ENCODE measurements at places on chromosomes 3 and 15.

DNA sequence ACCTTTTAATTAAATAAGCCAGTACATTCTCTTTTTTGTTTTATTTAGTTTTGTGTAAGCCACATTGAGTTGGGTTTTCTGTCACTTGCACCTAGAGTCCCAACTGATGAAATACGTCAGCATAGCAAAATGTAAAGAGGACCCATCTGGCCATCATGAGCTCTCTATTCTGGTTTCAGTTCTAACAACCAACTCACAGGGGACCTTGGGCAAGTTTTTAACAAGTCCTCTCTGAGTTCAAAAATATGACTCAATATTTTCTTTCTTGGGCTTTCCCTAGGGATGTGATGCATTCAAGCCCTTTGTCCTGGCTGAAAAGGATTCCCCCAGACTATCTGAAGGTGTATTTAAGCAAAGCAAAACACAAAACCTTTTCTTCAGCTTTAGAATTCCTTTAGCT, 32.9 kb downstream of the PLCH1 start:
- no peak for DNase-seq

GRCh38 chr15:38992506-38992905, 427.9 kb upstream of the RASGRP1 start:
- DNase-seq: no peak

DNA sequence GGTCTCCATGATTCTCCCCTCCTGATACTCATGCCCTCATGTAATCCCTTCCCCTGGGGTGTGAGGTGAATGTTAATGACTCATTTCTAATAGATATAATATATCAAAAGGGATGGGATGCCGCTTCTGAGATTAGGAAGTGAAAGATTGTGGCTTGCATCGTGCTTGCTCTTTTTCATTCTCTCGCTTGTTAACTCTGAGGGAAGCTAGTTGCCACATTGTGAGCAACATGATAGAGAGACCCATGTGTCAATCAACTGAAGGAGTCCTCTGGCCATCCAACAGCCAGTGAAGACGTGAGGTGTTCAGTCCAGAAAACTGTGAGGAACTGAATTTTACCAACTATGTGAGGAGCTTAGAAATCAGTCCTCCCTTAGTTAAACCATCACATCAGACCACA, 28.9 kb upstream of the DRD3 start:
- no peak for DNase-seq

DNA sequence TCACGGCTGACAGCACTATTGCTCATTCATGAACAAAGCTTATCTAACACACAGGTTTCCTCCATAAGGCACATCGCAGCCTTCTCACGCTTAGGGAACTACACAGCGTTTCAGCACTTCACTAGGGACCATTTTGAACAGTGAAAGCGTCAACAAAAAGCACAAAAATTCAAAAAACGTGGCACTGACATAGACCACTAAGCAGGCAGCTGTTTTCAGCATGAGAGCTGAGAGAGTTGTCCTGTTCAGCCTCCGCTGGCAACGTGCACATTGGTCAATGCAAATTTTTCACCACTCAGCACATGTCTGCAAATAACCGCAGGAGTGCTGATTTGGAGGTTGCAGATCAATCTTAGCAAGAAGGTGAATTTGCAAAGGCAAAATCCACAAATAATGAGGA, 109.2 kb downstream of the LRRK1 start:
- no peak for DNase-seq

DNA sequence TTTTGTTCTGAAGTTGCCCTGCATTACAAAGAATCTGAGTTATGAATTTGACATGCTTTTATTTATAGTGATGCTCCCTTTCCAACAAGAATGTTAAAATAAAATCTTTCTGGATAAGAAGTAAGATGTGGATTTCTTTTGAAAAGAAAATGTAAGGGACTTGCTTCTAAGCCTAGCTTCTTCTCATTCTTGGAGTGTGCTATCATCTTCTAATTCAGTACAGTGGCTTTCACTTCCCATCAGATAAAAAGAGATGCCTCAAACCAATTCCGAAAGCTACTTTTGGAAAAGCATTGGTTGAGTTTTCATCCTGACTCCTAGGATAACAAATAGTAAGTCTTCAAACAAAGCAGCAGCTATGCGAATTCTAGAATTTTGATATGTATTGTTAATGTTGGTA, 197.0 kb upstream of the ZPLD1 start:
- no peak for DNase-seq

DNA sequence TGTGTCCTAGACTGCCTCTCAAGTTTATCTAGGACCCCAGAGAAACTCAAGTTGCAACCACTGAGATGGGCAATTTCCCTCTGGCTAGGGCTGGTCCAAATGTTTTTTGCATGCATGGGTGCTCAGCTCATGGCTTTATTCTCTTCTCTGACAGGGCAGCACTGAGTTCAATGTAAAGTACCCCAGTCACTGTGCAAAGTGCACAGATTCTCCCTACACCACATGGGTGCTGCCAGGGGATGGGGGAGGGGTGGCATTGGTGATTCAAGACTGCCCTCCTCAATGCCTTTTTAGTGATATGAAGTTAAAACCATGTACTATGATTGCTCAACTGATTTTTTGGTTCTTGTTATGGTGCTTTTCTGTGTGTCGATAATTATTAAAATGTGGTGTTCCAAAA, 14.8 kb upstream of the RAD51 start:
- DNase-seq: no peak

GRCh38 chr3:111828530-111828929, 30.5 kb upstream of the PHLDB2 start:
- DNase-seq: no peak

- DNase-seq: no peak
Measured at GRCh38 chr3:182465301-182466185, 327.8 kb upstream of the ATP11B start.

- no peak for DNase-seq
Measured at GRCh38 chr3:186476044-186476468, 68.1 kb downstream of the CRYGS start.

GRCh38 chr15:47516972-47517371, 200.3 kb upstream of the SEMA6D start:
- no peak for DNase-seq

GRCh38 chr3:50447290-50447840, 56.1 kb downstream of the CACNA2D2 start:
- no peak for DNase-seq

- DNase-seq: no peak
Measured at GRCh38 chr3:48187579-48188265, 495 bp downstream of the CDC25A start.

DNA sequence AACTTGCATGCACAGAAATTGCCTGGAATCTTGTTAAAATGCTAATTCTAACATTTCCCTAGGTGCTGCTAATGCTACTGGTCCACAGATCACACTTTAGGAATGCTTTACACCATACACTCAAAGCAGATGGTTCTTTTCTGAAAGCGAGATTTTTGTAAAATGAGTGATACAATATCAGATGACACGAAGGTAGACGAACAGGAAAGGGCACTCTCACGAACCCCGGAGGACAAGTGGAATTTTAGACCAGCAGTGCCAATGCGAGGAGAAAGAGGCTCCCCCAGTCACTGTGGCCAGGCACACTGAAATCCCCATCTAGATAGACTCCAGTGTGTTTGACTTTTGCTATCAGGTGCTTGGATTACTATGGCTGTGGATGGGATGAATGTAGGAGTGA, 21.0 kb downstream of the FAIM start:
- DNase-seq: no peak

DNA sequence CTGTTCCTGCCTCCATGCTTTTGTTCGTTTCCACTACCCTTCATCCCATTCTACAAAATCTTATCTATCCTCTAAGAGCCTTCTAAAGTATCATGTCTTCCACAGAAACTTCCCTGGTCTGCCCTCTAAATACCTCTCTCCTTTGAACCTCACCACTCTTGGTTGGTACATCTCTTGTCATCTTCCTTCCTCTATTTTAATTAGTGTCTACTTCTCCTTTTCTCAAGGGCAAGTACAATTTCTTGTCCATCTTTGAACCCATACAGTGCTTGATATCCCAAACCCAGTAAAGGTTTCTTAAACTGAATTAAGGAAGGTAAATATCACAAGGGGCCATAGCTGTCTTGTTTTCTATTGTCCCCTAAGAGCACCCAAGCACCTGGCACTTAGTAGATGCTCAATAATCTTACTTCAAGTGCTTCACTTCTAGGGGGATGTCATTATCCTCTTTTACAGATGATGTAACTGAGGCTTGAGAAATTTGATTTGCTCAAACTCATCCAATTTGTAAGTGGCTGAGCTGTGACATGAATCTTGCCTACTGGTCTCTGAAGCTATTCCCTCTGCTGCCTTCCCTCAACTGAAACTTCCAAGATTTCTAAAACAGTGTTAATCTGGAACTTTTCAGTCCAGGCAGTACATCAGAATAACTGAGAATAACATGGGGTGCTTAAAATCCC, 2.6 kb upstream of the DAPK2 start:
- no peak for DNase-seq

DNA sequence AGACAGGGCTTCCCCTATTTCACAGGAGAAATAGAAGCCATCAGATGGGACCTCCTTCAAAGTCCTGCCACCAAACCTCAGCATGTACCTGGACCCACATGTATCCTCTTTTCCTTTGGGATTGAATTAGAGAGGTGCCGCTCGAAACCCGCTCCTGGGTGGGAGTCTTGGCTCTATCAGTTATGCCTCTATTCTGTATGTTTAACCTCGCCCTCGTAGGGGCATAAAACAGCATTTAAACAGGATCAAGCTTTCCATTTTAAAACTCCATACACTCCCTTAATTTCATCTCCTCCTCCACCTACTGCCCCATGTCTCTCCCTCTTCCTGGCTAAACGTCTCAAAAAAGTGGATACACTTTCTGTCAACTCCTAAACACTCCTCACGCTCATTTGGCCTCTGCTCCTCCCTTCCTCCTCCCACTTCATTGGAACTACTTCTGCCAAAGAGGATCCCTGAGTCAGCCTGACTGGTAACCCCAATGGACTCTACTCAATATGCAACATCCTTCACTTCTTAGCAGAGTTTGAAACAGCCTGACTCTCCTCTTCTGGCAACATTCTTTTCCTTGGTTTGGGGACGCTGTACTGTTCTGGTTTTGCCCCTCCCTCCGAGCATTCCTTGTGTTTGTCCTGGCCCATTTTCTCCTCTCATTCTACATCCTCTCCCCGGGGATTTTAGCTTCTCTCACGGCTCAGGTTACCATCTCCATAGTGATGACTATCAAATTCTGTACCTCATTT, 23.0 kb upstream of the MUC20 start:
- DNase-seq: no peak

DNA sequence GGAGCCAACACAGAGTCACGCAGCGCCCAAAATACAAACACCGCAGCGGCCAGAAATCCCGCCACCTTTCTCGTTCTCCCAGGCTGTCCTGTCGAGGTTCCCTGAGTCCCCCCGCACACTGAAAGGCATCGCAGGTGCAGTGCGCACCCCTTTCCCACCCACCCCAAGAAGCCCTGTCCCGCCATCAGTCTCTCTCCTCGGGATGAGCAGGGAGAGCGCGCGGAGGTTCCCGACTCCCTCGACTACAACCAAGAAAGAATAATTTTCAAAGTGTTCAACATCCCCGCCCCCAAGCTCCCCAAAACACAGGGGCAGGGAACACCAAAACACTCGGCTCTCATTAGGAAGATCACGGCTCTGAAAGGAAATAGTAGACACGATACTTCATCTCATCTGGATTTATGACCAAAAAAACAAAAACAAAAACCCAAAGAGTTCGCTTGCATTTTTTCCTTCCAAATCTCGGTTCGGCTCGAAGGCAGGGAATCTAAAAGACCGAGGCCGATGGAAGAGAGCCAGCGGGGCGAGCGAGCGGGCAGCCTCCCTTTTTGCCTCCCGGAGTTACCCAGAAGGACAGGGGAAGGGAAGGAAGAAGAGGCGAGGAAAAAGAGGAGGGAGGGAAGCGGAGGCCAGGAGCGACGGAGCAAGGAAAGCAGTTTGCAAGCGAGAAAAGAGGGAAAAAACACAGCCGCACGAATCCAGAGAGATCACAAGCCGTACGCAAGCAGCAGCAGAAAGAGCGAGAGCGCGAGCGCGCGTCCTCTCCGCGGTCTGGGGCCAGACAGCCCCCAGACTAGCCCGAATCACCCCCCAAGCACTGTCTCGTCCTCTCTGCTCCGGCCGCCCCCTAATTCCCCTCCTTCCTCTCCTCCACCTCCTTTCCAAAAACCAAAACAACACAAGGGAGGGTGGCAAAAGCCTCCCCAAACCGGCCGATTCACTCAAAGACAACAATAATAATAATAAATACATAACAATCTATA, 808 bp downstream of the BCL6 start:
- DNase-seq: no peak

GRCh38 chr15:35383506-35383905, 162.5 kb downstream of the DPH6 start:
- no peak for DNase-seq

- no peak for DNase-seq
Measured at GRCh38 chr3:185958626-185959025, 20.8 kb upstream of the TRA2B start.

DNA sequence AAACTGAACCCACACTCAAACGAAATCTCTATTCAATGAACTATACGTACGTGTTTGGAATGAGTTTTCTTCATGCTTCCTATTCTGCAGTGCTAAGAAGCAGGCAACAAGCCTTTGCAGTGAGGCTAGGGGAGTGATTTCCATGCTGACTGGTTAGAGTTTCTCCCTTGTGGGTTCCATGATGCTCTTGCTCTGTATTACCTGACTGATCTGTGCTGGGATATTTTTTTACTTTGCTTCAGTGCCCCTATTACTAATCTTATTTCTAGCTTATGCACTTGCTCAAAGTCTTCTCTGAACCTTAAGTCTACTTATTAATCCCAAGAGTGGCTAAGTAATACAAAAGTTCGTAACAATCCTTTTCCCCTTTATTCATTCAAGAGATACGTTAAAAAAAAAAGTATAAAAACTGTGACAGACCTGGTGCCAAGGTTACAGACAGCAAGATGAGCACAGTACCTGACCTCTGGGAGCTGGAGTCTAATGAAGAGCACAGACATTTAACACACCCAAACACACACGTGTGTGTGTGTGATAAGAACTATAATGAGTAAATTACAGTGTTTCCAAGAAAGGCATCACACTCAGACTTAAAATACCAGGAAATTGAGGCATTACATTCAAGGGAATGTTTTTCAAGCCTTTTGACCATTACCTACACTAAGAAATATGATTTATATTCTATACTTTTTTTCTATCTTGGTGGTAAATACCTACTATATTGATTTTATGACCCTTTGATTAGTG, 50.5 kb upstream of the FBN1 start:
- no peak for DNase-seq

GRCh38 chr3:170277833-170278580, 55.8 kb downstream of the PRKCI start:
- no peak for DNase-seq

DNA sequence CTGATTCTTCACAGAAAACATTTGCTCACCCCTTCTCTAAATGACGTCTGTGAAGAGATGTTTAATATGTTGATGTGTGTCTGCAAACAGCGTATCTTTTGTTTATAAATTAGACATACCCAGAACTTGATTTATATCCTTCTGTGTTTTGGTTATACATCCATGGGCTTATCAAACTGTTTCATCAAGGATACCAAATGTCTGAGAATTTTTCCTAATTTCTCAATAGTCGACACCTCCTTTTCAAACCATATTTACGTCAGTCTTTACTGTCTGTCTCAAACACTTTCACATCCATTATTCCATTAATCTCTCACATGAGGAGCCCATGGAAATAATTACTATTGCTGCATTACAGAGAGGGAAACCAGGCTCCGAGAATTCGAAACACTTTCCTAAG, 85.4 kb downstream of the FGF12 start:
- DNase-seq: no peak

GRCh38 chr3:78881501-78881900, 886.3 kb downstream of the ROBO1 start:
- no peak for DNase-seq
